ENCODE measurements at places on chromosomes 7 and 10. TPM values are rescaled to one million over a fixed set of nuclear protein-coding genes. Genes with fewer than 3 reads are reported as not detected.

The GPR158 gene
- 24.6 TPM for total RNA-seq

The TRIM8 gene
- 42.2 TPM for total RNA-seq

The OR9A4 gene
- total RNA-seq, result 0.11 TPM

The STOX1 gene
- total RNA-seq, result 14.4 TPM
